ENCODE measurements at places on chromosomes 13 and 19.

GRCh38 chr13:81639984-81640582 lies 1299.2 kb upstream of the SPRY2 start:
- DNase-seq: no peak

DNA sequence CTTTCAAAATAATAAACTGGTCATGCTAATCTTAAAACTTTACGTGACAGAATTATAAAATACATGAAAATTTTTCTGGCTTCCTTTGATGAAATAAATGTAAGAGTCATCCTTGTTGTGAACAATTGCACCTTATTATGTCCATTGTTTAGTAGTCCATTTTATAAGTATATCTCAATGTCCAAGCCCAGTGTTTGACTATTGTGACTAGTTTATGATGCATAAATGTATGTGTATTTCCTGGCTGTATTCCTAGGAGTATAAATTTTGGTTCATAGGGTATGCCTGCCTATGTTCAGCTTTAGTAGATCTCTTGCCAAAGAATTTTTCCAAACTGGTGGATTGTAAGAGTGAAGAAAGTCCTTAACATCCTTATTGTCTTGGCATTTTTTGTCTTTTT lies 2895.5 kb upstream of the PCDH20 start:
- no peak for DNase-seq

DNA sequence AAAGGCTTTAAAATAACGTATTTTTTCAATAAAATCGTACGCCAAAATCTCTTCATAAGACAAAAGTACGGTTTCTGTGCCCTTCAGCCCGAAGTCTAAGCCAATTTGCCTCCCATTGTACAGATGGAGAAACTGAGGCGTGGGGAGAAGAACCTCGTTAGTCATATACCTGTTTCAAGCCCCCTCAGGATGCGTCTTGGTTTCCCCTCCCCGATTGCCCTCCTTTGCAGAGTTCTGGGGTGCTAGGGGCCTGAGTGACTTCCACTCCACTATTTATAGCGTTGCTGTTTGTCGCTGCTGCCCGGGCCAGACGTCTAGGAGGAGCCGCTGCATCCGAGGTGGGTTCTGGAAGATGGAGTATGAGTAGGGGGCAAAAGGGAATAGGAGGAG lies 2.3 kb upstream of the LTBP4 start:
- no peak for DNase-seq

GRCh38 chr13:76886005-76886291 lies 257 bp downstream of the KCTD12 start:
- DNase-seq: no peak

DNA sequence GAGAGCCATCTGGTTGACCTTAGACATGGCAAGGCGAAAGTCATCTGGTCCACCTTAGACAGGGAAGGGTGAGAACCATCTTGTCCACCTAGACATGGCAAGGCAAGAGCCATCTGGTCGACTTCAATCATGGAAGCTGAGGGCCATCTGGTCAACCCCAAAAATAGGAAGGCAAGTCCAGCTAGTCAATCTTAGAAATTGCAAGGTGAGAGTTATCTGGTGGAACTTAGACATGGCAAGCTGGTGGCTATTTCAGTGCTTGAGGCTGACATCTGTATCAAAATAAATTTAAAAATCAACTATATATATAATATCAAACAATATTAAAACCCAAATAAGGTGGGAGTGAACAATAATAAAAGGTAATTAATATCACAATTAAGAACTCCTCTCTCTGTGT lies 83.9 kb downstream of the ZNF726 start:
- no peak for DNase-seq

DNA sequence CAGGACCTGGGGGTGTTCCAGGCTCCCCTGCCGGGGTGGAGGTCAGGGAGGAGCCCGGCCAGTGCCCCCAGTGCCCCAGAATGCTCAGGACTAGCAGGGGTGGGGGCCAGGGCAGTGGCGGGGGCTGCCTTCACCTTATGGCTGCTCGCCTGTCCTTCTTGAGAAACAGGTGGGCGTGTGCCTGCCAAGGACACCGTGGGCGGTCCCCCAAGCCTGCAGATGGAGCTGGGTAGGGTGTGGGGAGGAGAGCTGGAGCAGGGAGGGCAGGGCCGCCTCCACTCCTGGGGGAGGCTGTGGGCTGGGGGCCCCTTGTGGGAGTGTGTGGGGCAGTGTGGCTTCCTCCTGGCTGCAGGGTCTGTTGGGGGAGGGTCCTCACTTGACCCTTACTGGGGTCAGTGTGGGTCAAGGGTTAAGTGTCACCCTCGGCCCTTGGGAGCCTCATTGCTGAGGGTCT lies 160.1 kb downstream of the KDM4B start:
- DNase-seq: no peak

- DNase-seq: no peak
Observed at GRCh38 chr13:99471221-99472121, 29.8 kb upstream of the TM9SF2 start.

Measured in COR-L47 (cell line).